ENCODE measurements at places on chromosomes 1 and 21. TPM values are rescaled to one million over a fixed set of nuclear protein-coding genes. Genes with fewer than 3 reads are reported as not detected.

EFCAB14 gene
- 61.6 TPM for total RNA-seq

GRCh38 chr1:201108614-201109013, 3.6 kb downstream of the CACNA1S start:
- DNase-seq: no peak
- H3K36me3 ChIP-seq: no peaks in the 10 kb centered on the region
- H3K27me3 ChIP-seq: no peaks in the 10 kb centered on the region
- H3K4me1 ChIP-seq: 0 out of 2 replicates have a peak, but pooled peaks cover 5% of the 10 kb centered on the region
- no peak overlapping the region for H3K4me3 ChIP-seq
- no peak overlapping the region for H3K27ac ChIP-seq

GRCh38 chr1:214029796-214030195, 42.0 kb downstream of the PROX1 start:
- H3K36me3 ChIP-seq: no peaks in the 10 kb centered on the region
- H3K4me1 ChIP-seq: peaks cover 15% of the 10 kb centered on the region
- DNase-seq: no peak
- no peaks in the 10 kb centered on the region for H3K27me3 ChIP-seq
- no peak overlapping the region for H3K27ac ChIP-seq

DNA sequence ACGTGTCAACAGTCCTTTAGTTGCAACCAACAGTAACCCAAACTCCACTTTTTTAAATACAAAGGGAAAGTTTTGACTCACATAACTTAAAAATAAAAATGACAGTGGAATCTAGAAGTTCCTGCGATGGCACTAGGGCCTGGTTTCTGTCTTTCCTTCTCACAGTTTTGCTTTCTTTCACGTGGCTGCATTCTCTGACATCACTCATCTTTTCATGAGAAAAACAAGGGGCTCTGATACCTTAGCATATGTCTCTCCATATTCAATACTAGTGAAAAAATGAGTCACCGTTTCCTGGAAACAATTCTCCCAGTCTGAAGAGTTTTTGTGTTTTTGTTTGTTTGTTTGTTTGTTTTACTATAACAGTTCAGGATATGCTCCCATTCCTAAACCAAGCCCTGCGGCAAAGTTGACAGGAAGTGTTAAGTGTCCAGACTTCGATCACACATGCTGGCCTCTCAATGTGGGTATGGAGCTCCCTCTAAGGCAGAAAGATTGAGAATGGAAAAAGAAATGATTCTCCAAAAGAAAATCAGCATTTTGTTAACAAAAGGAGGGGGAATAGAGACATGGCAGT, 483.3 kb downstream of the TTLL7 start:
- no peaks in the 10 kb centered on the region for H3K4me1 ChIP-seq
- H3K27me3 ChIP-seq: no peaks in the 10 kb centered on the region

Measured in Caco-2 (cell line).